ENCODE measurements at places on chromosomes 3 and 15.

GRCh38 chr3:107680698-107681097, 157.9 kb downstream of the BBX start:
- DNase-seq = no peak

GRCh38 chr3:43786526-43787305, 96.0 kb downstream of the ABHD5 start:
- no peak for DNase-seq

GRCh38 chr3:152192936-152193672, 75.6 kb upstream of the MBNL1 start:
- no peak for DNase-seq

GRCh38 chr3:85535517-85535916, 576.7 kb downstream of the CADM2 start:
- DNase-seq = no peak

DNA sequence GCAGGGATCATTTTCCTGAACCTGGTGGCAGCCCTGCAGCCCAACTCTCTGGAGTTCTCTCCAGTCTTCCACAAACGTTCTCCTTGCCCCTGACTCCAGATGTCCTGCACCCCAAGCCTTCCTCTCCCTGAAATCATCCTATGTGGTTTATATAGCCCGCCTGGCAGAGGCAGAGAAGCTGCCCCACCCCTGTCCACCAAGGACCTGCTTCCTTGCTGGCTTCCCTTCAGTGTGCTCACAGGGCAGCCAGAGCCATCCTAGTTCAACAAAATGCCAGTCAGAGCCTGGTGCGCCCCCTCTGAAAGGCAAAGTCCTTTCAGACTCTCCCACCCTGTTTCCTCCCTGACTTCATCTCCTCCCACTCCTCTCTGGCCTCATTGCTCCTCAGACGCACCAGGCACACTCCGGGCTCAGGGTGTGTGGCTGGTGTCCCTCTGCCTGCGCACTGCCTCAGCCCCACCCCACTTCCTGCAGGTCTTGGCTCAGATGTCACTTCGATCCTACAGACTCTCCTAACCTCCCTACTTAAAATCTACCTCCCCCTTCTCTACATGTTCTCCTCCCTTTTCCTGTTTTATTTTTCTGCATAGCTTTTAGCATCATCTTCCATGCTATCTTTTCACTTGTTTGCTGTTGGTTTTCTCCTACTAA, 5.9 kb downstream of the KBTBD13 start:
- no peak for DNase-seq

DNA sequence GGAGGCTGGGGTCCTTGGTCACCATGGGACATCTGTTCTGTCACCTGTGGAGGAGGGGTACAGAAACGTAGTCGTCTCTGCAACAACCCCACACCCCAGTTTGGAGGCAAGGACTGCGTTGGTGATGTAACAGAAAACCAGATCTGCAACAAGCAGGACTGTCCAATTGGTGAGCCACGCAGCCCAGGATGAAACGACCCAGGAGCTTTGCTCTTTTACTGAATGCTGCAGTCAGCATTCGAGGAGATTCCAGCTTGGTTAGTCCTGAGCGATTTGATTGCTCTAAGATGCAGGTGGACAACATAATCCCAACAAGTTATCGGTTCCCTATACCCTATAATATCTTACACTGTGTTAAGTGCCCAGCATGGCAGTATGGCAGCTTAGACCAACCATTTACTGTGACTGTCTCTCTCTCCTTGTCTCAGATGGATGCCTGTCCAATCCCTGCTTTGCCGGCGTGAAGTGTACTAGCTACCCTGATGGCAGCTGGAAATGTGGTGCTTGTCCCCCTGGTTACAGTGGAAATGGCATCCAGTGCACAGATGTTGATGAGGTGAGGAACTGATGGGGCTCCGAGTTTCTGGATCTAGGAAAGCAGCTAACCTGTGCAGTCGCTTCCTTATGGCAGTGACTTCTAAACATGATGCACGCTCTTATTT, 7.8 kb downstream of the THBS1 start:
- DNase-seq = no peak

- no peak for DNase-seq
These were observed 476.0 kb upstream of the TBL1XR1 start for GRCh38 chr3:177673112-177673914.

DNA sequence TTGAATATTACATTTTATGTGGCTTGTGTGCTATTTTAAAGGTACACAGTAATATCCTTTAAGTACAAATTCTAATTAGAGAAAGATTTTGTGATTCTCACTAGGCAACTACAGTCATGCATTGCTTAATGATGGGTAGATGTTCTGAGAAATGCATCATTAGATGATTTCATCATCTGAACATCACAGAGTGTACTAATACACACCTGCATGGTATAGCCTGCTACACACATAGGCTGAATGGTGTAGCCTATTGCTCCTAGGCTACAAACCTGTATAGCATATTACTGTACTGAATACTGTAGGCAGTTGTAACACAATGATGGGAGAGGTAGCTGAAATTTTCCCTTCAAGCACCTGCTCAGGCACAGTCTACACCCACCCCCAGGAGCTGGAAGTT, 217.4 kb upstream of the EOMES start:
- DNase-seq = no peak

- DNase-seq = no peak
These were observed 70.6 kb downstream of the SMAD6 start for GRCh38 chr15:66772604-66773128.

DNA sequence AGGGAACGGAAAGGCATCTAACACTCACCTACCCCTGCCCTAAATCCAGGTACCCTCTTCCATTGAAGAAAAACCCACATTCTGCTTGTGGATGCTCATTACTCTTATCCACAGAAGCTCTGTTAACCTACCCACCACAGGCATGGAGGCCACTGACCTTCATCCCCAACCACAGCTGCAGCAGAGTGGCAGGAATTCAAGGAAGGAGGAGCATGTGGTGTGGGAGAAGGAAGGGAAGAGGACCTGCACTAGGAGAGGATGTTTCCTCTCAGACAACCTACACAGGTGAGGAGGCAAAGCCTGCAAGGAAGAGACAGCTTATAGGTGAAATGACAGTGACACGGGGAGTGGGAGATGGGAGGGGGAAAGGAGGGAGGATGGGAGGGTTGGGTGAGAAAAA, 192.5 kb upstream of the TSC22D2 start:
- DNase-seq = no peak

DNA sequence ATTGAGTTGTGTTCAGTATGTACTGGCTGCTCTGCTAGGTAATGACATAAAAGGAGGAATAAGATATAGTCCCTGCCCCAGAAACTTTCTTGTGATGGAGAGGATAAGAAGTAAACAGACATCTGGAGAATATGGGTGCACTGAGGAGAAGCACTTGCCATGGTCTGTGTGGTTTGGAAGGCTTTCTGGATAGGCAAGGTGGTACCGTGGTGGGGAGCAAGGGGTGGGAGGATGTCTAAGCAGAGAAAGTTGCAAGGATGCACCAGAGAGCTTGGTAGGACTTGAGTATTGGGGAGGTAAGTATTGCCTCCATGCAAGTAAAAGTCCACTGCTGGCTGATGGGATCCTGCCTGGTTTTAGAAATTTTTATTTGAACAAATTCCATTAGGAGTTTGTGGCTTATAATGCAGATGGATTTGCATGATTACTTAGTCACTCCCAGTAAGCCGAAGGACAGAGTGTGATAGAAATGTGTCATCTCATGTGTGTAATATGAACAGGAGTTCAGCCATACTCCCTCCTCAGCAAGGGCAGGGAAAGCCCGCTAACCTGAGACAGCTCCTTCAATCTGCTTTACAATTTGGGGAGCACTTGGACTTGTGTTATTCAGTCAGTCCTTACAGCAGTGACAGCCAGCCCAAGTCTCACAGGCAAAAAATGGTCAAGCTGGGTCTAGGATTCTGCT, 53.6 kb downstream of the CLSTN2 start:
- DNase-seq = no peak

DNA sequence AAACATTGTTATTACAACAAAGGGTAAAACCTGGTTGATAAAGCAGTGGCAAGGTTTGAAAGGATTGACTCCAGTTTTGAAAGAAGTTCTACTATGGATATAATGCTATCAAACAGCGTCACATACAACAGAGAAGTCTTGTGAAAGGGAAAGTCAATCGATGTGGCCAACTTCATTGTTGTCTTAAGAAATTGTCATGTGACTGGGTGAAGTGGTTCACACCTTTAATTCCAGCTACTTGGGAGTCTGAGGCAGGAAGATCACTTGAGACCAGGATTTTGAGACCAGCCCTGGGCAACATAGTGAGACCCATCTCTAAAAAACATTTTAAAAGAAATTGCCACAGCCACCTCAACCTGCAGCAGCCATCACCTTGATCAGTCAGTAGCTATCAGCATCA, 6.2 kb upstream of the LXN start:
- DNase-seq = no peak

- DNase-seq = no peak
These were observed 101.9 kb downstream of the KLHL25 start for GRCh38 chr15:85692873-85693272.

- no peak for DNase-seq
These were observed at the start of gene PLAAT1 for GRCh38 chr3:193240850-193241706. Gene PLAAT1, plus strand, starts transcription at chr3:193241222. Its CDS starts 14,429 bp downstream, at chr3:193255651.

GRCh38 chr3:66838704-66839103, 159.4 kb upstream of the KBTBD8 start:
- no peak for DNase-seq

GRCh38 chr15:83430441-83430840, 16.7 kb upstream of the SH3GL3 start:
- no peak for DNase-seq

- DNase-seq = no peak
These were observed 77.2 kb upstream of the KCNMB2 start for GRCh38 chr3:178459038-178459410.

DNA sequence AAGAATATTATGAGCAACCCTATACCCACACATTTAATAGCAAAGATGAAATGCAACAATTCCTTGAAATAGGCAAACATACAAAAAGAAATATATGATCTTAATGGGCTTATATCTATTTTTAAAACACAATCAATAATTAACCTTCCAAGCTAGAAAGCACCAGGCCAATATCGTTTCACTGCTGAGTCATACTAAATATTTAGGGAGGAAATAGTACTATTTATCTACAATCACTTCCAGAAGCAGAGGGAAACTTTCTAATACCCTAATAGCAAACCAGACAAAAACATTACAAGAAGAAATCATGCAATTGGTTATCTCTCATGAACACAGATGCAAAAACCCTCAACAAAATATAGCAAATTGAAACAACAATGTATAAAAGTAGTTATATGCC, 207.8 kb downstream of the MTHFS start:
- no peak for DNase-seq

DNA sequence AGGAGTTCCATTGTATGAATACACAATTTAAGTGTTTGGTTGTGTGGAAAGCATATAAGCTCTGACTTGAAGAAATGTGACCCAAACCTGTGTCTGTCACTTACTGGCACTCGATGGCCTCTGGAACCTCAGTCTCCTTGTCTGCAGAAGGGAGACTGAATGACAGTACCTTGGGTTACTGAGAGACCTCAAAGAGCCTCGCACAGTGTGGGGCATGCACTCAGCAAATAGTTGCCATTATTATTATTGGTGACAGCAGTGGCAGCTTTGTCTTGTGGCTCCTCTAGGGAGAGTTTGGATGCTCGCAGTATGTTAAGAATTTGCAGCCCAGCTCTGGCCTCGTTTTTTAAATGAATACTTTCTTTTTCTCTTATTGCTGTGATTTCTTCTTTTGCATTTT, 43.4 kb downstream of the EEFSEC start:
- DNase-seq = no peak

DNA sequence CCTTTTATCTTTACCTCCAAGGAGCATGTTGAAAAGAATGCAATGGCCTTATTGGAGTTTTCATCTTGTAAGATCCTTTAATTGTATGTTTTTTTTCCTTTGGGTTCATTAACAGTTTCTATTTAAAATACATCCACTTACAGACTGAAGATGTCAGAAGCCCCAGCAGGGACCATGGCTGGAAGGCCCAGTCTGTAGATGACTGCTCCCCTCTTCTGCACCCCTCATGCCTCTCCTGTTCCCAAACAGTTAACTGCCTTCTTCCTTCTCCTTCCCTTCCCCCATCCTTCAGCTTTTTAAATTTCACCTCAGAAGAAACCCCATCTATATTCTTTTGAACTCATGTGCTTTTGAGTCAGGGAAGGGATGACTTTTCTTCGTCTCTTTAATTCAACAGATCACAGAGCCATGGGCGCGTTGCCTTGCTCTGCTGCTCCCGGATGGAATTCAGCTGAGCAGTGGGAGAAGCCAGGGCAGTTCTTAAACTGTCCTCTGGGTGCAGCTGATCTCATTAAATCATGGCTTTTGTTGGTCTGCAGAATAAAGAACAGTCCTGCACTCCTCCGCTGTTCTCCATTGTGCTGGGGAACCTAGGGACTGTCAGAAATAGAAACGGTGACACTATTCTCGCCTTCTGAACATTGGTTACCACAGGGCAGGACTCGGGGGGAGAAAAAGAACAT, 71.5 kb upstream of the EIF1B start:
- no peak for DNase-seq

DNA sequence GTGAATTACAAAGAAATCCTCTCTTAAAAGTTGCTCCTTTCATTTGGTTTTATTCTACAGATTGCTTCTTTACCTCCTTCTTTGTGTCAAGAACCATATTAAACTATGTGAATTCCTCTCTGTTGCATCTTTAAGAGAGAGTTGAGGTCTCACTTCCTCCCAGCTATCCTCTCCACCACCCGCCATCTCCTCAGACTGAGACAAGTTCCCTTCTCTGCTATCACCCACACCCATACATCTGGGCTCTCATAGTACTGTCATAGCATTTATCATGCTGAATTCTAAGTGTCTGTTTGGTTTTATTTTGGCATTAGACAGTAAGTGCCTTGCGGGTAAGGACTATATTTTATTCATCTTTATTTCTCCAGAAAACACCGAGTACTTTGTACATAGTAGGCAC, 54.2 kb downstream of the B3GALNT1 start:
- no peak for DNase-seq

- DNase-seq = no peak
These were observed 585.9 kb downstream of the OTOL1 start for GRCh38 chr3:162082516-162082915.

- no peak for DNase-seq
These were observed 41.1 kb downstream of the IGF1R start for GRCh38 chr15:98689431-98689861.

DNA sequence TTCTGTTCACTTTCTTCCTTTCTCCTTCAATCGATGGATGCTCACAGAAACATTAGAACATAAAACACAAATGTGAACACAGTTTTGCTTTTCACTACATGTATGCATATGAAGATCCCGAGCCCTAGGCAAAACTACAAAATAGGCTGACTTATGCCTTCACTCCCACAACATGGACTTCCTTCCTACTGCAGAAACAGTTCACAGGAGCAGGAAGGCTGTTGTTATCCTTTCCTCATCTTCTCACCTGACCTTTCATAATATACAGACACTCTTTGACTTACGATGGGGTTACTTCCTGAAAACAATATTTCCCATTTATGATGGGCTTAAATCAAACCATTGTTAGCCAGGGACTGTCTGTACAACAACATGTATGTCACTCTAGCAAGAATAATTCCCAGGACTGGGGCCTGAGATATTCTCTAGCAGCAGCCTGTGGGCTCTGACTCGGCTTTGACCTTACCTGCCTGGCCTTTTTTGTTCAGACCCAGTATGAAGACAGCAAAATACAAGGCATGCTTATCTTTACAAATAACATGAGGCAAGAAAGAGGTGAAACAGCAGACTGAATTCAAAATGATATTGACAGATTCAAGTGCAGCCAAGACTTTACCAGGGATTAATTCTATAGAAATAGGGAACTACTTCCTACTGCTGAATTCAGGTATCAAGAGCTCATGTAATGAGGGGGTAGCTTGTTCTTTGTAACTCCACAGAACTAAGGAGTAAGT, 51.8 kb upstream of the PLXND1 start:
- no peak for DNase-seq

GRCh38 chr15:79769069-79769481, 127.7 kb downstream of the MTHFS start:
- DNase-seq = no peak

- DNase-seq = no peak
These were observed 12.0 kb downstream of the EFCAB12 start for GRCh38 chr3:129416415-129416814.

Data from CD4-positive, alpha-beta T cell (primary cell).